Cerebellar cortex (tissue), 1 donor: ENCODE measurements at places on chromosomes 5 and 9.

DNA sequence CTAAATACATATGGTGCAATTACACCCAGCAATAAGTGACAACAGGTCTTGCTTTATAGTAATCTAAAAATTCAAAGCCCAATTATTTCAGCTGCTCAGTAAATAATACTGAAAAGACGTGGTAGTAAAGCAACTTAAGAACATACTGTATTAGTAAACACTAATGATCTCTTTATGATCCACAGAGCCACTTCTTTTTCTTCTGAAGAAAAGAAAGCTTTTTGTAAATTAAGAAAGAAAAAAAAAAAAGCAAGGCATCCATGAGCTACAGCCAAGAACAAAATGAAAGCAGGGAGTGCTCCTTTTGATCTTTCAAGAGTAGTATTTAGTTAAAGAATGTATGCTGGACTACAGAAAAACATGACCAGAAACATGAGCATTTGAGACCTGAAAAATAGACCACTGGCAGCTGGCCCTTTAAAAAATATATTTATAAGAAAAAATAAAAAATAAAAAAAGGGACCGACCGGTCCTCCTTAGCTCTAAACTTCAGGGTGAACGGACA is 348.7 kb downstream of the GLIS3 start:
- DNase-seq: no peak

GRCh38 chr5:7391814-7392692 is 3.9 kb upstream of the ADCY2 start:
- DNase-seq: peak; percentile 45

GRCh38 chr9:18448101-18448500 is 25.9 kb upstream of the ADAMTSL1 start:
- DNase-seq: peak; percentile 13

GRCh38 chr5:159333545-159333925 is 3.2 kb upstream of the IL12B start:
- DNase-seq: peak; percentile 28

GRCh38 chr5:181246276-181247049 is 2.8 kb upstream of the RACK1 start:
- peak; percentile 83 for DNase-seq

GRCh38 chr5:150064681-150065220 is 21.6 kb downstream of the CSF1R start:
- DNase-seq: no peak

- no peak for DNase-seq
These were observed 363.9 kb upstream of the MEF2C start for GRCh38 chr5:89246864-89247263.

GRCh38 chr5:57862471-57862911 is 379.9 kb upstream of the ACTBL2 start:
- no peak for DNase-seq

DNA sequence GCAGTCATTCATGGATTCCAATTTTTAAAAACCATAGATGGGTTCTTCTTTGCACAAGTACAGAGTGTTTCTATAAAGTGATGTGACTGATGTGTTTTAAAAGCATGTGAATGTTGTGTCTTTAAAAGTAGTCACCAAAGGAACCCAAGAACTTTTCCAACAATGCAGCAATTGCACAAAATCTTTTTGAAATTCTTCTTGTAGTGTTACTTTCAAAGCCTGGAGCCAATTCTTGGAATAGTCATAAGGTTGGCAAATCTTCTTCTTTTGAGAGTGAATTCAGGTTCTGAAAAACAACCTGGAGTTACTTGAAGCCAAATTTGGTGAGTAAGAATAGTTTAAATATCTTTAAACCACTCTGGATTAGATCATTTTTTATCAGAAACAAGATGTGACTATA is 10.5 kb downstream of the GRAMD2B start:
- peak; percentile 8 for DNase-seq

GRCh38 chr5:168393773-168394172 is 92.5 kb upstream of the RARS1 start:
- DNase-seq: no peak

DNA sequence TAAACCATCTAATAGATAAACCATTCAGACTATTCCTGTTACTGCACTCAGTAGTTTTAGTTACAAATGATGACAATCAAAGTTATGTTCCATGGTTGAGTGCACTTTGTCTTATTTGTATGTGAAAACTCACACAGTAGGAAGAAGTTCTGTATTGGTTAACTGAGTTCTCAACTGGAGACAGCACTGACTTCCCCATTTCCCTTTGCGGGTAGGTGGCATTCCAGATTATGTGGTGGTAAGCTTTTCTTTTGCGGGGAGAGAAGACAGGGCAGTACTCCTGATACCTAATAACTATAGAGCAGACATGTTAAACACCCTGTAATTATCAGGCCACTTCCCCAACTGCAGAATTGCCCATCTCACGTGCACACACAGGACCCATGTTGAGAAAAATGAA is 24.4 kb downstream of the TARS1 start:
- no peak for DNase-seq

DNA sequence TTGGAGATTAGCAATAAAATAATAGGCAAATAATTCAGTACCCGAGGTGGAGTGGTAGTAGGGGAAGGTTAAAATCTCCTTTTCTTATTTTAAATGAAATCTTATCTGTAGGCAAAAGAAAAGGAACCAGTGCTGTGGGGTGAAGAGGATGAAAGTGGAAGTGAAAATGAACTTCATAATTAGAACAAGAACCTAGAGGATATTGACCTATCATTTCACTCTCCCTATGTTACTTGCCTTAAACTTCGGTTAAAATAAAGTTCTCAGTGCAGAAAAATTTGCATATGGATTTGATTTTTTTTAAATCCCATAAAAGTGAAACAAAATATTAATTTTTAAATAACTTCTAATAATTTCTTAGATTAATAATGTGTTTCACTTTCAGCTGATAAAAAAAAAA is 1094.9 kb upstream of the C9orf72 start:
- DNase-seq: no peak

- DNase-seq: no peak
These were observed 10.4 kb downstream of the NFIB start for GRCh38 chr9:14303521-14303920.

DNA sequence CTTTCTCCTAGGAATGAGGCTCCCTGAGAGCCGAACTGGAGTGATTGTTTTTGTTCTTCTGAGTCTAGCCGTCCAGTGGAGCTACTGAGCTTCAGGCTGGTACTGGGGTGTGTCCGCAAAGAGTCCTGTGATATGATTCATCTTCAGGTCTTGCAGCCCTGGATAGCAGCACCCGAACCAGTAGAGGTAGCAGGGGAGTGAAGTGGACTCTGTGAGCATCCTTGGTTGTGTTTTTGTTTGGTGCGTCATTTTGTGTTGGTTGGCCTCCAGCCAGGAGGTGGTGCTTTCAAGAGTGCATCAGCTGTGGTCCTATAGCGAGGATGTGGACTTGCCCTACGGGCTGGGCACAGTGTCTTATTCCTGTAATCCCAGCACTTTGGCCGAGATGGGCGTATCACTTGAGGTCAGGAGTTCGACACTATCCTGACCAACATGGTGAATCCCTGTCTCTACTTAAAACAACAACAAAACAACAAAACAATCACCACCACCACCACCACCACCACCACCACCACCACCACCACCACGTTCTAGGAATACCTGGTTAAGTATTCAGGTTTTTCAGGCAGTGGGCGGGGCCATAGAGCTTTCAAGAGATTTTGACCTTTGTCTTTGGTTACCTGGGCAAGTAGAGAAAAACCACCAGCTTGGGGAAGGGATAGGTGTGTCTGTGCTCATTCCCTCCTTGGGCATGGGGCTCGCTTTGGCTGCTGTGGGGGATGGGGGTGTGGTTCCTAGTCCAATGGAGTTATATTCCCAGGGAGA is 154.0 kb downstream of the WDR70 start:
- DNase-seq: no peak

- DNase-seq: peak; percentile 50
These were observed 18.9 kb downstream of the BNIP1 start for GRCh38 chr5:173163219-173163618.

- no peak for DNase-seq
These were observed 158.0 kb downstream of the ATPSCKMT start for GRCh38 chr5:10091701-10092100.
